AG04450 (cell line): ENCODE measurements at places on chromosomes 5 and 9. TPM values are rescaled to one million over a fixed set of nuclear protein-coding genes. Genes with fewer than 3 reads are reported as not detected.

MEGF10 gene
- polyA plus RNA-seq: not detected in 2 replicates

GGTA1 gene
- not detected in 2 replicates for polyA plus RNA-seq

GRCh38 chr5:125274211-125274610 is 527.8 kb upstream of the ZNF608 start:
- no peak for DNase-seq

DNA sequence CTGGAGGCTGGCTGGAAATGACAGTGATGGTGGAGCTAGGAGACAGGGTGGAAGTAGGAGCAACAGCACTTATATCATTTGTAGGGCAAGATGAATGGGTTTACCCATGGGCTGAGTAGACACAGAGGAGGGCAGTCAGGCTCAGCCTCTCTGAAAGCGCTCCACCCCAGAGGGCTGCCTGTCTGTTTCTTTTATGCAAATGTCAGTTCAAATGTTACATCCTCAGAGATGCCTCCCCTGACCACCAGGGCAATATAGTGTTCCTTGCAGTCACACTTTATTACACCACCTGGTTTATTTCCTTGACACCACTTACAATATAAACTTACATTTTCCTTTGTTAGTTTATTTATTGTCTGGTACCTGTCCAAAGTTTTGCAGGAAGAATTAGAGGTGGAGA is 159.5 kb upstream of the IL12B start:
- no peak for DNase-seq

GRCh38 chr5:81759632-81760005 is 8.7 kb upstream of the SSBP2 start:
- no peak for DNase-seq
